Stimulated activated CD8-positive, alpha-beta memory T cell treated with anti-CD3 and anti-CD28 coated beads, Interleukin-15, amount 100 ng/mL, for 24 hours (primary cell): ENCODE measurements at places on chromosomes 1 and 21.

GRCh38 chr21:25956993-25957714 lies 213.4 kb downstream of the APP start:
- DNase-seq, result no peak

GRCh38 chr1:30058970-30059369 lies 664.4 kb downstream of the MATN1 start:
- no peak for DNase-seq

GRCh38 chr1:174333437-174333836 lies 114.3 kb upstream of the GPR52 start:
- DNase-seq, result no peak

GRCh38 chr1:231936983-231937775 lies 310.6 kb downstream of the DISC1 start:
- no peak for DNase-seq

- no peak for DNase-seq
These were observed 302.2 kb downstream of the NTNG1 start for GRCh38 chr1:107443027-107443426.

DNA sequence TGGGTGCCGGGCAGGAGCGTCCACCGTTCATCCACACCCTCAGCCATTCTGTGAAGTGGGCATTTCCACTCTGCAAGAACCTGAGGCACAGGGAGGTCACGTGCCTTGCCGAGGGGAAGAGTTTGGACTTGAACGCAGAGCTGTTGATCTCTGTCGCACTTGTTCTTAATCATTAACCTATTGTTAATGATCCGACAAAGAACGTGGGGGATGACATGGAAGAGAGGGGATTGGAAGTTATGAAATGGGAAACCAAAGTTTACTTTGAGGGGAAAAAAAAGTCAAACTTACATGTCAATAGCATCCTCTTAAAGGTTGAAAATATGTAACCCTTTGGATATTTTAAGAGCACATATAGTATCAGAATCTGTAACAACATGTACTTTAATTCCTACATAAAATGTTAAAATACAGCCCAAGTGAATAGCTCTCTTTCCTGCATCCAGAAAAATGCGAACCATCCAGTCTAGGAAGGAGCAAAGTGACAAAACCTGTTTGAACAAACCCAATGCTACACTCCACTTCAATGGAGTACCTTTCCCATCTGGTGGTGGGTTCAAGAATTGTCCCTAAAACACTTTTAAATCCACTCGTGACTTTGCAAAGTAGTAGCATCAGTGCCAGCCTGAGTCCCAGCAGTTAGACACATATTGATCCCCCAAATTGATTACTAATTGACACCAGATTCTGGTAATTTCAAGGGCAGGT lies 75.5 kb downstream of the SETD4 start:
- no peak for DNase-seq

DNA sequence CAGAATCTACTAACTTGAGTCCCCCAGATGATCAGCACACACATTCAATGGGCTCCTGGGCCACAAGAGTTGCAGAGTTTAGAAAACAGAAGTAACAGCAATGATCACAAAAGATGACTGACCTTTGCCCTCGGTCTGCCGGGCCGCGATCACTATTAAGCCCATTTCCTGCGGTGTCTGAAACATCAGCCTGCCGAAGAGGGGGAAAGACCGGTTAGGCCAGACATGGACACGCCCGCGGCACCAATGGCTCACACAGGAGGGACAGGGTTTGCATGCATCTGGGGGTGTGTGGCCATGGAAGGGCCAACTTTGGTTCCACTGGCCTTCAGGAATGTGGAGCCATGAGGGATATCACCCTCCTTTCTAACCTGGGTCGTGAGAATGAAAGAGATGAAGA lies 68.2 kb downstream of the SIM2 start:
- no peak for DNase-seq

DNA sequence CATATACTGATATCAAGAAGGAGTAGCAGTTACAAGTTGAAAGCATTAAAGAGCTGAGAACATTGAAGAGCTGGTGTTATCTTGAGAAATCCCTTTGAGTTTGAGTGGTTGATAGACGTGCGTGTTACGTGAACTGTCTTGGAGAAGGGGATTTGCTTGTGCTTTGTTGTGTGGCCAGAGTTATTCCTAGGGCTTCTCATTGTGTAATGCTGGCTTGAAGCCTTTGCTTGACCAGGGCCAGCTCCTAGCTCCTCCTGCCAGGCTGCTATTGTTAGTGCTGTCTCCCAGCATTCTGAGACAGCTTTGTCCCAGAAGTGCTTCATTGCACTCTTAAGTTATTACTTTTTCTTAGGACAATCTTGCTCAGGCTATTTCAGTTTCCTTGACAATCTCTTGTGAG lies 116.2 kb upstream of the KCNK2 start:
- DNase-seq, result no peak

DNA sequence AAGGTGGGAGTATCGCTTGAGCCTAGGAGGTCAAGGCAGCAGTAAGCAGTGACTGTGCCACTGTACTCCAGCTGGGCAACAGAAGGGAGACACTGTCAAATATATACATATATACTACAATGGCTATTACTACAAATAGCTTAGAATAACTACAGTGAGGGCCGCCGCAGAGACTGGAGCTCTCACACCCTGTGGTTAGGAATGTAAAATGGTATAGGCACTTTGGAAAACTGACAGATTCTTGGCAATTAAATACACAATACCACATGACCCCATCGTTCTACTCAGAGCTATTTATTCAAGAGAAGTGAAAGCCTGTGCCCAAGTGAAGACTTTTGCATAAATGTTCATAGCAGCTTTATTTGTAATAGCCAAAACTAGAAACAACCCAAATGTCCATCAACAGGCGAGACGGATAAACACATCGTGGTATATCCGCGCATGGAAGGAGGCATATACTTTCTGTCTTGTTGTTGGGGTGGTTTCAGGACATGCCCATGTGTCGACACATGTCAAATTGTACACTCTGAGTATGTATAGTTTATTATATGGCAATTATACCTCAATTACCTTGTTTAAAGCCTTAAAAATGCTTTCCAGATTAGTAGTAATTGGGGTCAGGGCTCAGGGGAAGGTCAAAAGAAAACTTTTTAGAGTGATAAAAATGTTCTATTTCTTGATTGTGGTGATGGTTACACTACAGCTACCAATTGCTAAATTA lies 123.4 kb downstream of the RIPK4 start:
- DNase-seq, result no peak

- no peak for DNase-seq
These were observed 95.2 kb downstream of the NPHP4 start for GRCh38 chr1:5896706-5897660.

GRCh38 chr1:102858695-102859094 lies 249.6 kb downstream of the COL11A1 start:
- no peak for DNase-seq

DNA sequence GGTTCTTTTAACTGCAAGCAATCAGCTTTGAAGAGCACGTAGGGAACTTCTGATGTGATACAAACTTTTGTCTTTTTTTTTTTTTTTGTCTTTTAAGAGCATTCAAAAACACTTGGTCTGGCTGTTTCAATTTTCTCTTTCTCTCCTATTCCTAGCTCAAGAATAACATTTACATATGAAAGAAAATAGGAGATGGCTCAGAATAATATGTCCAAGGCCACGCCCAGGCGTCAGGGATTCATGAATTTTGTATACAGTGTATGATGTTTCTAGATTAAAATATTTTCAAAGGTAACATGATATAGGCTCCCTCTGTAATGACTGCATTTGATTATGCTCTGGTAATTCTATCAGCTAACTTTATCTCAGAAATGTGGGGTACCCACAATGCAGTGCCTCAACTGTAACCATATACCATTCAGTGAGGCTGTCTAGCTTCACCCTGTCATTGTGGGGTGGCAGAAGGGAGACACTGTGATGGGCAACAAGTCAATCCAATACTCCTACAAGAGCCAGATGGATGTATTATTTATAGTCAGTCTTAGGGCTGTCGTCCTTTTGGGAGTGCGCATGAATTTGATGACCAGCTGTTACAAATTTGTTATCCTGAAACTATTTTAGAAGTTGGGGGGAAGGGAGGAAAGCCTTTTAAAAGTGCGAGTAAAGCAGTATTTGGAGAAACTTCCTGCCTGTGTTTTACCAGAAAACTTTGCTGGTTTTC lies 1.5 kb upstream of the AKNAD1 start:
- DNase-seq, result no peak

DNA sequence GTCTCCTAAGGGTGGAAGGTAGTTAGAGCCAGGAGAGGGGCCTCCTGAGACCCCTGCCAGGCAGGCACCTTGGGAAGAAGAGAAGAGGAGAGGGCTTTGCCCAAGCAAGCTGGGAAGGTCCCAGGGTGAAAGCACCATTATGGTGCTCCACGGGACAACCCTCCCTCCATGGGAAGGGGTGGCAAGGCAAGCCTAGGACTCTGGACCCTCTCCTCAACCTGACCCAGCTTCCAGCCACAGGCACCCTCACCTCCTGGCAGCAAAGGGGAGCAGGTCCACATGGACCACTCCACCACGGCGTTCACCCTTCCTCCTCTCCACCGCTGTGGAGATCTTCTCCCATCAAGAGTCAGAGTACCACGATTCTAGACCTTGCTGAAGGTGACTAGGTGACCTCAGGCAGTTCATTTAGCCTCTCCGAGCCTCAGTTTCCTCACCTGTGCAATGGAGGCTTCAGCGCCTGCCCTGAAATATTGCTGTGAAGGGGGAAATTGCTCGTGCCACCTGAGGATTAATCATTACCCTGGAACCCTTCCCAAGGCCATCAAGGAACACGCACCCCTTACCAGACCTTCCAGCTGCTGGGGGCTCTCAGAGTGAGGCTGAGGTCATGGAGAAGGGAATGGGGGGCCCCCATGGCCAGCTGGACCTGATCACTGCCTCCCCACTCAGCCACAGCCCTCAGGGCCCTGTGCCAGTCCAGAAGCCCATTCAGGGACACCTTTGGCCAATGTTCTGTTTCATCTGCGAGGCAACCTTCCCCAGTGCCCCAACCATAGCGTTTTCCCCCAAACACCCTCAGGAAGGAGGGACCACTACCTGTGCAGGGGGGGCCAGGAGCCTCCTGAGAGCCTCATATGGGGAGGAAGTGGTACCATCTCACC lies 1.6 kb downstream of the RAP1GAP start:
- no peak for DNase-seq

- no peak for DNase-seq
These were observed 307.3 kb downstream of the PTPRU start for GRCh38 chr1:29543586-29543985.

GRCh38 chr1:182996816-182997215 lies 26.4 kb upstream of the LAMC1 start:
- DNase-seq, result no peak

DNA sequence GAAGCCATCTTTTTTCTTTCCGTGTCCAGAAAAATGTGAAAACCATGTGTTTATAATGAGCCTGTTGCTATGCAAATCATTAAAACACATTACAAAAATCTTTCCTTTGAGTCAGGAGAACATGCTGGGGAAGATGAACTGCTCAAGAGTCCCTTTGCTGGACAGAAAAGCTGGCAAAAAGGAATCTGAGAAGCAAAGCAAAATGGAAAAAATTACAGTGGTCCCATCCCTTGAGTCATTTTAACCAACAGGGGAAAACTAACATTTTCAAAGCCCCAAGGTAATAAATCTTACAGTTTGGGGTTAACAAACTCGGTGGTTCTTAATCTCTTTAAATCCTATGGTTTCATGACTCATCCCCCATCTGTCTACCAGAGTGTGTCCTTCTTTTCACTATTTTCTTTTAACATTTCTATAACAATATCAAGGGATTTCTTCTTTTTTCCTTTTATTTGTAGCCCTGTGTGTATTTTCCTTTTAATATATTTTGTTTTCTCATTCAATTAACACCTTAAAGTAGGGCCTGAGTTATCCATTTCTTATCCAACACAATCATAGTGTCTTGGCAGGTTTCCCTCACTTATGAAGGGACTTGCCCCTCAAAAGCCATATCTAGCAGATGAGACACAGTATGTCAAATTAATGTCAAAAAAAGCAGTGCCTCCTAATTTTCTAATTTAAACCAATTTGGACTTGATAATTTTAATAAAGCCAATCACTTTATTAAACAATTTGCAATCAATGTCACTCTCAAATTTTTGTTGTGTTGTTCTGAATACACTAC lies 105.4 kb downstream of the PTPN14 start:
- DNase-seq, result no peak

- DNase-seq, result no peak
These were observed 28.3 kb downstream of the SCP2 start for GRCh38 chr1:52955129-52955970.
